ENCODE measurements at places on chromosomes 3 and 15. TPM values are rescaled to one million over a fixed set of nuclear protein-coding genes. Genes with fewer than 3 reads are reported as not detected.
A peak's percentile ranks its signal among the peaks of the same experiment; 100 is the strongest.

DNA sequence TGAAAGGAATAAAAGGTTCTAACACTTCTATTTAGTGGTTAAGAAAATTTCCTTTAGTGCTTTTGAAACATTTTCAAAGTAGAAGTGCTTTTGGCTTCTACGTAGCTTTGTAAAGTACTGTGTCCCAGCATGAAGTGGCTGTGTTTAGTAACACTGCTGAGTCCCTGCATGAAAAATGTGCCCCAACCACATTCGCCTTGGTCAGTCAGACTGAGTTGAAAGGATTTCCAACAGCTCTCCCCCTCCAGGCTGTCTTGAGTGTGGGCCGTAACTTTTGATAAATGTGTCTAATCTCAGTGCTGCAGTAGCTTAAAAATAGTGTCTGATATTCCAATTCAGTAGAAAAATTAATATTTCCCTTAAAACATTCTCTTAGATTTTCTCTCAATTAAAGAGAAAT, 115.0 kb downstream of the NR1D2 start:
- no peak for DNase-seq

DNA sequence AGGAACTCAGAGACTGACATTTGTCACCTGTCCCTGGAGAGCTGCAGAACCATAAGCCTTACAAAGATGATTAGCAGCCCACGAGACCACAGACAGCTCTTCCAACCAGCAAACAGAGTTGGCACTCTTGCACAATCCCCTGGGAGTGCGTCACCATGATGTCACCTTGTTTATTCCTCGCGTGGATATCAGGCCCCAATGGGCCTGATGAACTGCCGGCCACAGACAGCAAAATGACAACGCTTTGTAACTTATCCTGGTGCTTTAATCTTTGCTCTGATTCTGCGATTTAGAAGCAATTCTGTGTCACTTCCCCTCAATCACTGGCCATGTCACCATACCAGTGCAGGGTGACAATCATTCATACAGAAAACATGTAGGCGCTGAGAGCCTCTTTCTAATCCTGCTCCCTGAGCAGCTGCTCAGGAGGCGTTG, 89.2 kb downstream of the TAMM41 start:
- no peak for DNase-seq

GRCh38 chr3:171458071-171458863, 1.9 kb downstream of the TNIK start:
- DNase-seq: peak; percentile 79

GRCh38 chr3:170330366-170330765, 27.1 kb upstream of the SKIL start:
- DNase-seq: no peak

The SLC22A13 gene
- 0.51 TPM for total RNA-seq

All from mucosa of descending colon (tissue), 3 donors.